Activated T-cell treated with anti-CD3 and anti-CD28 coated beads for 4 hours (primary cell): ENCODE measurements at places on chromosomes 1 and 21.

GRCh38 chr1:45172005-45172404, 34.4 kb downstream of the ZSWIM5 start:
- DNase-seq, result no peak

DNA sequence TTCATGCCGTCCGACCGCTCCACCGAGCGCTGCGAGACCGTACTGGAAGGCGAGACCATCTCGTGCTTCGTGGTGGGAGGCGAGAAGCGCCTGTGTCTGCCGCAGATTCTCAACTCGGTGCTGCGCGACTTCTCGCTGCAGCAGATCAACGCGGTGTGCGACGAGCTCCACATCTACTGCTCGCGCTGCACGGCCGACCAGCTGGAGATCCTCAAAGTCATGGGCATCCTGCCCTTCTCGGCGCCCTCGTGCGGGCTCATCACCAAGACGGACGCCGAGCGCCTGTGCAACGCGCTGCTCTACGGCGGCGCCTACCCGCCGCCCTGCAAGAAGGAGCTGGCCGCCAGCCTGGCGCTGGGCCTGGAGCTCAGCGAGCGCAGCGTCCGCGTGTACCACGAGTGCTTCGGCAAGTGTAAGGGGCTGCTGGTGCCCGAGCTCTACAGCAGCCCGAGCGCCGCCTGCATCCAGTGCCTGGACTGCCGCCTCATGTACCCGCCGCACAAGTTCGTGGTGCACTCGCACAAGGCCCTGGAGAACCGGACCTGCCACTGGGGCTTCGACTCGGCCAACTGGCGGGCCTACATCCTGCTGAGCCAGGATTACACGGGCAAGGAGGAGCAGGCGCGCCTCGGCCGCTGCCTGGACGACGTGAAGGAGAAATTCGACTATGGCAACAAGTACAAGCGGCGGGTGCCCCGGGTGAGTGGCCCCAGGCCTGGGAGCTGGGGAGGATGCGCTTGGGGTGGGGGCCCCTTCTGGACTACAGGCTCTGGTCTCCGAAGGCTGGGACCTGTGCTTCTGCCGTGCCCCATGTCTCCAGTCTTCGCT, 1.1 kb downstream of the SKI start:
- DNase-seq, result no peak

DNA sequence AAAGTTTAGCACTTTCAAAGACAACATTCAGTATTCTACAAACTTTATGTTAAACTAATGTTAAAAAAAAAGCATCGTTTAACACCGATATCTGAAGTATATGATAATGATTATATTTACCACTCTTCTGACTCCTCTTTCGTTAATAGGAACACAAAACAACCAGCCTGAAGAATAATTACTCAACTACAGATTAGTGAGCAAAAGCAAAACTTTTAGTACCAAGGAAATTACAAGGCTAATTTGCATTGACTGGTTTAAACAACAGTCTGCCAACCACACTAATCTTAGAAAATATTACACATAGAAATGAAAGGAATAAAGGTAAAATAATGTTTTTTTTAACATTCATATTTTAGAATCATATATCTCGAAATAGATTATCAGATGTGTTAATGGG, 500.7 kb downstream of the LMO4 start:
- DNase-seq, result no peak

- no peak for DNase-seq
Measured at GRCh38 chr21:33042812-33043211, 17.1 kb downstream of the OLIG2 start.

DNA sequence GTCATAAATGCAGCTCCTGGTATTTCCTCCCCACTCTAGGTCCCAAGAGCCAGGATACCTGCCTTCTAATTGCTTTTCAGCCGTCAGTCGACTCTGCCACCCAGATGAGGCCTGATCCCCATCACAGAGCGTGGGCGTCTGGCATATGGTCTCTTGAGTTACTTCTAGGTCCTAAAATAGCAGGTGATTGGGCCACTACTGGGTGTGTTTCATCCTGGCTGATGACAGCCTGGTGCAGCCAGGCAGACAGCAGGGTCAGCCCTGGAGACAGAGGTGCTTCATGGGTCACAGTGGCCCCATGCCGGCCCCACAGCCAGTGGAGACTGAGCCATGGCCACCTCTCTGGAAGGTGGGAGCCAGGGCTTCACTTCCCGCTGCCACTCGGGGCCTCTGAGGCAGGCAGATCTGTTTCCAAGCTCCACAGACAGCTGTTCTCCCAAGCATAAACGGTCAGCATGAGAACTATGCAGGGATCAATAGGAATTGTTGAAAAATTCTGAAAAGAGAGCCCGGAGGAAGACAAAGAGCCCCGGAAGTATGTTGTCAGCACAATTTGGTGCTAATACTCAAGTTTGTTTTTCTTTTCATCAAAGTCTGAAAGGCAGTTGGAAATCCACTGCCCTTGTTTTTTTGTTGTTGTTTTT, 83.0 kb downstream of the MAN1C1 start:
- no peak for DNase-seq

DNA sequence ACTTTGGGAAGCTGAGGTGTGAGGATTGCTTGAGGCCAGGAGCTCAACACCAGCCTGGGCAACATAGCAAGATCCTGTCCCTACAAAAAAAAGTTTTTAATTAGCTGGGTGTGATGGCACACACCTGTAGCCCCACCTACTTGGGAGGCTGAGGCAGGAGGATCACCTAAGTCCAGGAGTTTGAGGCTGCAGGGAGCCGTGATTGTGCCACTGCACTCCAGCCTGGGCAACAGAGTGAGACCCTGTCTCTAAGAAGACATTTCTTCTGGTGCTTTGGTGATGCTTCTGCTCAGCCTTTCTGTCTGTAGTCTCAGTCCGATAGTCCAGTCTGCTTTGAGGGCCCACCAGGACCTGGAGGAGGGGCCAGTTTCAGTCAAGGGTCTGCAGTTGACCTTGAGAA, 8.3 kb downstream of the PGD start:
- DNase-seq, result no peak

DNA sequence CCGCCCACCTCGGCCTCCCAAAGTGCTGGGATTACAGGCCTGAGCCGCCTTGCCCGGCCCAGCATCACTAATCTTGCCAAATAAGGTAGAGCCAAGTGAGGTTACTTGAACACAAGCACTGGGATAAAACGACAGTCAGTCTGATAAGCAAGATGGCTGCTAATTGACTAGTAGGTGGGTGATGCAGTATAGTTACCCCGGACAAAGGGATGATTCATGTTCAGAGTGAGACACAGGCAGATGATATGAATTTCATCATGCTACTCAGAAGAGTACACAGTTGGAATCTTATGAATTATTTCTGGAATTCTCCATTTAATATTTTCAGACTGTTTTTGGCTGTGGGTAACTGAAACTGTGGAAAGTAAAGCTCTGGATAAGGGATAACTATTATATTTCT, 178.4 kb downstream of the USP25 start:
- no peak for DNase-seq

GRCh38 chr1:214193691-214194090, 87.3 kb upstream of the SMYD2 start:
- no peak for DNase-seq

- DNase-seq, result no peak
Measured at GRCh38 chr1:20625176-20626097, 7.8 kb upstream of the PINK1 start.

DNA sequence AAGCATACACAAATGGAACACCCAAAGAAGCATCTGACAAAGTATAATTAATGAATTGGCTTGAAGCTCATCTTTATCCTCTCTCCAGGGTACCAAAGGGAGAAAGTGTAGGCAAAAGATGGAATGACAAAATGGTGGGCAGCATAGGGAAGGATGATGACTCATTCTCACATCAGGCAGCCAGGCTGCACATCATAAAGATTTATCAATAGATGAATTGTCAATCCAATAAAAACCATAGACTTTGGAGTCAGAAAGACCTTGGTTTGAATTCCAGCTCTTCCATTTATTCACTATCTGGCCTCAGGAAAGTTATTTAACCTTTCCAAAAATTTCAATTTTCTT, 138.5 kb downstream of the TNR start:
- DNase-seq, result no peak
